ENCODE measurements at places on chromosomes 1 and 21. TPM values are rescaled to one million over a fixed set of nuclear protein-coding genes. Genes with fewer than 3 reads are reported as not detected.

The KRTAP26-1 gene
- not detected for total RNA-seq

The TSPEAR gene
- not detected for total RNA-seq

The RGS8 gene
- total RNA-seq: not detected

The PDZK1IP1 gene
- total RNA-seq: not detected

DNA sequence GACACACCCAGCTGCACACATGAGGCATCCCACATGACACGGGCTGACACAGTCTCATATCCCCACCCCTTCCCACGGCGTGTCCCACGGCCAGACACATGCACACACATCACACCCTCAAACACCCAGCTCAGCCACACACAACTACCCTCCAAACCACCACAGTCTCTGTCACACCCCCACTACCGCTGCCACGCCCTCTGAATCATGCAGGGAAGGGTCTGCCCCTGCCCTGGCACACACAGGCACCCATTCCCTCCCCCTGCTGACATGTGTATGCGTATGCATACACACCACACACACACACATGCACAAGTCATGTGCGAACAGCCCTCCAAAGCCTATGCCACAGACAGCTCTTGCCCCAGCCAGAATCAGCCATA is 22.6 kb downstream of the PODN start:
- no peak for DNase-seq

DNA sequence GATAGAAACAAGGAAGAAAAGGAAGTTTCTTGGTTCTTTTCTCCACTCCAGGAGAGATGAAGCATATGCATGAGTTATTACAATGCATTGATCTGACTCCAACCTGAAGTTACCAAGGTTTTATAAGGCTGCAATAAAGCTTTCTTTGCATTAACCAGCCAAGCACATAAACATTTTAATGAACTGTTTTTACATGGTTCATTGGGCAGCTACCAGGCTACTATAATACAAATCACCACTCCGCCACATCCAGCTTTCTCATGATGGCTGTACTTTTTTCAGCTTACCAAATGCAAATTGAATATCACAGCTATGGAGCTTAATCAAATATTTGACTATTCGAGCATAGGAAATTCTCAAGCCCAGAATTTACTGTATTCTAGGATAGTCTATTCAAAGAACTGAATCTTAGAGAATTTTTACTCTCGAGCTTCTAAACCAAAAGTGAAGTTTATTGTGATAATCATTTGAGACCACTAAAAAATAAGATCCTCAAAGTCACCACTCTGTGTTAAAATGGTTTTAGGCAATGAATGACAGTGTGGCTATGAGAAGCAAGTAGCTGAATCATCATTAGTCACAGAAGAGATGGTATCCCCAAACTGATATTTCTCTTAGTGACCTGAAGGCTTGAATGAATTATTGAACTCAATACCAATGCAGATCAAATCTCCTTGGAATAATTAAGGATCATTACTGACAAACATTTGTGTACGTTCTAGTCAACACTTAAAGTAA is 58.6 kb upstream of the ZNF281 start:
- no peak for DNase-seq

DNA sequence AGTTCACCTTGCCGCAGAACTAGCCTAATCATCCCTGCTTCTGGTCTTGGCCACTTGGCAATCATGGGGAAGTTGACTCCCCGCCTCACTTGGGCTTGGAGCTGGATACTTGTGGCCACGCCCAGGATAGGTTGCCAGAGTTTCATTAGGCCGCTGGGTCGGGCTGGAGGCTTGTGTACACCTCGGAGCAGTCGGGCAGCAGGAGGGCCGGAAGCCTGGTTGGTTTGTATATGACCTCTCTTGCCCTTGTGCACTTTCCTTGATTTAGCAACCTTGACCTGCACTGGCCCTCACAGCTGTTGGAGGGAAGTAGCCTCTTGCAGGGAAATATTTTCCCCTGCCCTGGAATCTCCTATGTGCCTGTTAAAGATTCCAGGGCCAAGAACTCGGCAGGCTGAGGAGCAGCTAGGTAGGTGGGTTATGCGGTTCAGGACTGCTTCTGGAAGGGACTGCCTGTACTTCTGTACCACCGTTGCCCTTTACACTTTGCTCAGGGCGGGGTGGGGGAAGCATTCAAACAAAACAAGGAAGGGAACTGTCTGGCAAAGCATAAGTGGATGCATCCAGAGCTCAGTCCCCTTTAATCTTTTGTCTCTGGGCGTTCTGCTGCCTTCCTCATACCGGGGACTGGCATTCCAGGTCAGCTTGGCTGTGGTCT is 83.5 kb downstream of the UCK2 start:
- no peak for DNase-seq

- no peak for DNase-seq
Observed at GRCh38 chr21:24023402-24023801, 1583.9 kb downstream of the MRPL39 start.

- DNase-seq: no peak
Observed at GRCh38 chr1:41875487-41875886, 43.2 kb downstream of the HIVEP3 start.

- DNase-seq: no peak
Observed at GRCh38 chr1:228944296-228944695, 209.0 kb downstream of the RHOU start.

DNA sequence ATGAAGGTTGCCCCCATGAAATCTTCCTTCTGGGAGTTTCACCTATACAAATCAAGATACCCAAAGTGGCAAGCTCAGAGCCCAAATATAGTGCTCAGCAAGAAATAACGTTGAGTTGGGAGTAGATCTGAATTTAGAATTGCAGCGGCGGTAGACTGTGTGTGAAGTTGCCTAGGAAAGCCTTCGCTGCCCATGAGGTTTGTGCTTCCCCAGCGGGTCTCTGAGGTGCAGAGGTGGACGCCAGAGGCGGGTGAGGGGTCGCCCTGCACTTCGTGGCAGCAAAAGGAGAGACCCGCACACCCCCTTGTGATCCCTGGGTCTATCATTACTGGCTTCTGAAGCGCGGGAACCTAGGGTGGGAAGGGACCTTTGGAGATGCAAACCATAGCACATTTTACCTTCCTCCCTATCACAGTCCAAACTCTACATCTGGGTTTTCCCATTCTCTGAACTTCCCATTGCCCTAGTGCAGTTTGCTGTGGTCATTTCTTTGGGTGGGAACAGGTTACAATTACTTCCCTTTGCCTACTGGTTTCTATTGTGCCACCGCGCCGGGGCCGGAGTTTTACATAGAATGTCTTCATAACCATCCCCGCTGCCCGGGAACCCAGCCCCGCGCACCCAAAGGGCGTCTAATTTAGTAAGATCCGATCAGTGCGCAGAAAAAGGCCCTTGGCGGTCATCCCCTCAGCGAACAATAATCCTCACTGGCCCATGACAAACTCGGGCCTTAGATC is 5.2 kb downstream of the TBX15 start:
- DNase-seq: no peak
